ENCODE measurements at places on chromosomes 3 and 15.

DNA sequence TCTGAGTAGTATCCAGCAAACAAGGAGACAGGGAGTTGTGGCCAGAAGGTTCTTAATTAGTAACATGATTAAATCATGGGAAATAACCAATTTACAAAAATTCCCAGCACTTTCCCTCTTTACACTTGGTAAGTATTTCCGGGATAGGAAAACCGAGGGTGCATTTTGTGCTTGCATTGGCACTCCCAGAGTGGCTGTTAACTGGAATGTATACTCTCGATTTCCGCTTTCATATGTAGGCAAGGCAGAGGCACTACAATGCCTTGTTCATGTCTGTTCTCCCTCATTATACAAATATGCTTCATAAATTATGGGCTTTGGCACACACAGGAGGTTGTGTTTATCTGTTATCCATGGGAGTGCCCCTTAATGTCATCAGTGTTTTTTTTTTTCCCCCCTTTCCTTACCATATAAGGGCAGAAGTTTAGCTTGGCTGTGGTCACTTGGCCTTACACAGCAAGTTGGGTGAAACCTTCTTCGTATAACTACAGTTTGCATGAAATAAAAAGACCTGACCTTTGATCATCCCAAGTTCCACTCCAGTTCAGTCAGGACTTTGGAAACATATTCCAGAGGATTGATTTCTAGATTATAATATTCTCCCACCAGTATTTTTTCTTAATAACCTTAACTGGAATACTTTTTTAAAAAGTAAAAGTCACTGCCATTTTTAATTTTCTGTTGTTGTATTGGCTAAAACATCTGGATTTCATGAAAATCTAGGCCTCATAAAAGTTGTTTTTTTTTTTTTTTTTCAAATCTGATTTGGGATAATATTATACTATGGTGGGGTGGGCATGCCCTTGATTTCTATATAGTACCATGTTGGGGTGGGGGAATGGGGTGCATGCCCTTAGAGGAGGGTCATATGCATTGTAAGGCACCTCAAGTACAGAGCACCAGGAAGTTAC is 8.9 kb downstream of the TPM1 start:
- DNase-seq = peak; percentile 86

DNA sequence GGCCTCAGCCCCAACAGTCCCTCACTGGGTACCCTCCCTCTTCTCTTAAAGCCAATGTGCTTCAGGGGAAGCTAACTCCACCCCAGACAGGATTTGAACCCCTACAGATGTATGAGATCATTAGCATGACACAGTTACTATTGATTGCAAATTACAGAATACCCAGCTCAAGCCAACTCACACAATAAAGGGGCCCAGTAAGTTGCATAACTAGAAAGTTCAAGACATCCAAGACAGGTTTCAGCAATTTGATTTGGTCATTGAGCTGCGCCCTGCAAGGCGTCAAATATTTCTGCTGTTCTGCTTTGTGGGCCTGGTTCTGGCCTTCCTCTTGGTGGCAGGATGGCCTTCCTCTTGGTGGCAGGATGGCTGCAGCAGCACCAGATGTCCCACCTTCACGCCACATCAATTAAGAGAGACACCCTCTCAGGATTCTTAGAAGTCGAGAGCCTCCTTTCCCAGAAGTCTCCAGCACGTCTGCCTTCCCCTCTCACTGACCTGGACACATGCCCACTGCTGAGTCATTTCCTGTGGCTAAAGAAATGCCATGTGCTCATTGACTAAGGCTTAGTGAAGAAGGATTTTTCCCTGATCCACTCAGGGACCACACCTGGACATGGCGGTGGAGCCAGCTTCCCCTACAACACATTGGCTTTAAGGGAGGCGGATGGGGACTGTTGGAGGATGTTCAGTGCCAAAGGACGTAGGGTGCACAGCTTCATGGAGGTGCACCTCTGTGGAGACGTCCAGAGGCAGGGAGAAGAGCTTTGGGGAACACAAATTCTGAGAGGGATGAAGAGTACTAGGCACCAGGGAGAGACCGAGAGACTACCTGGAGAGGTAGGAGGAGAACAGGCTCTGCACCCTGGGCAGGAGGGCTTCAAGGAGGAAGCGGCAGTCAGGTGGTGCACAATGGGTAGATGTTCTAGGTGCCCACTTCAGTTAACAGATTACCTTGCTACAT is 49.1 kb downstream of the DNASE1L3 start:
- no peak for DNase-seq

DNA sequence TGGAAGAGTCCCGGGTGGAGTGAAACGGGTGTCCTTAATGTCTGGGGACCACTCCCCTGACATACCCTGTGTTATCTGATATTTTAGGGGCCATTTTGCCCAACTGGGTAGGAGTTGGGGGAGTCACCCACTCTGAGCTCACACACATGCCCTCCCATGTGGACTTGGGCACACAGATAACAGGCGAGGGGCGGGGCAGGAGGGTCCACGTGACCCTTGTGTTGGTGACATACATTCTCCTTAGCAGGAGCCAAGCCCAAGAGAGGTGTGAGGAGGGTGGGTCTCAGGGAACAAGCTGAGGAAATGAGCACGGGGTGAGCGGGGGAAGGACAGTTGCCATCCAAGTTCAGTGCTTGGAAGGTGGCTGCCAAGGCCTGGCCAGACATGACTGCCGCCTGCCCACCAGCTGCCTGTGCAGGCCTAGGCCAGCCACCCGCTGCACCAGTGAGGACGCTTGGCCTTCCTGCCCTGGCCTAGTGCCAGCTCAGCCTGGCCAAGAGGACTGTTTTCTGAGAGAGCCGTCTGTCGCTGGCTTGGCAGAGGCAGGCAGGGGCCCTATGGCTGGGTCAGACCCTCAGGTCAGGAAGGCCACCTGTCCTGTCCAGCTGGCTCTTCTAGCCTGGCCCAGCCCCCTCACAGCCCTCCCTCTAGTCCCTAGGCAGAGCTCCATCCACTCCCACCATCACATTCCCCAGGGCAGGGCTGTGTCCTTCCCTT is 31.3 kb upstream of the TMEM115 start:
- peak; percentile 81 for DNase-seq

DNA sequence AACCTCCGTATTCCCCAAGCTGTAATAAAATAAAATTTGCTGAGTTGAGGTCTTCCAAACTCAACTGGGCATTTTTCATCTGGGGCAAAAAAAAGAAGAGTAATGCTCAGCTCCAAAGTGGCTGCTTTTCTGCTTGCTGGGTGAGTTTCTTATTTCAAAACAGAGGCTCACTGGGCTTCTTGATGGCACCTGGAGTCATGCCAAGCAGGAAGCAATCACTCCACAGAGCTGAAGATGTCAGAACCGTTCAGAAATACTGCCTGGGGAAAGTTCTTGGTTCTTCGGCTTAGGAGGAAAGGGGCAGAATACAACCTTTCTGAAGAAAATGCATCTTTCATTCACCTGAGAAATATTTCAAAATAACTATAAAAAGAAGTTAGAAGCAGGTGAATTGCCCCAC is 4.1 kb downstream of the CCR9 start:
- DNase-seq = no peak

- no peak for DNase-seq
Measured at GRCh38 chr15:27628486-27628885, 470.6 kb downstream of the OCA2 start.

DNA sequence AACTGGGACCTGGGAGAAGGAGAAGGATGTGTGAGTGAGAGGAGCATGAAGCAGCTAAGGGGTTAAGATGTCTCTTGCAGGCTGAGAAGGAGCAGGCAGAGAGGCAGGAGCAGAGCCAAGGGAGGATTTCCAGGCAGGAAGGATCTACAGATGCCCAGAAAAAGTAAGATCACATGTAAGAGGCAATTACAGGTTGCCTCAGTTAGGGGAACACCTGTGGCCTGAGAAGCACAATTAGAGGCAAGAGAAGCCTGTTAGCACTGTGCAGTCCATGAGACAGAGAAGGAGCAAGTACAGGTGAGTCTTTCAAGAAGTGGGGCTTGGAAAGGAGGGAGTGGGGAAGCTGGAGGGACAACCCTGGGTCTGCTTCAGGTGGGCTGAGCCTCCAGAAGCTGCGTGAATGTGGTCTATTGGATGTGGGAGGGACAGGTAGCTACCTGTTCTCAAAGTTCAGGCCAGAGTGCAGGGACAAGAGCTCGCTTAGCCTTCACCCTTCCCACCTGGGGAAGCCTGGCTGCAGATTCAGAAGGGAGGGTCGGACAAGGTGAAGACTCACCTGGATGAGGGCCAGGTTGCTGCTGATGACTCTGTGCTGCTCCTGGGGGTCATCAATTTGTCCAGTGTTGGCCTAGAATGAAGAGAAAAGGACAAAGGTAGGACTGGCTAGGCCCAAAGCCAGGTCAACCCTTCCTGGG is 50.7 kb downstream of the SLC41A3 start:
- no peak for DNase-seq

- DNase-seq = no peak
Measured at GRCh38 chr15:62994975-62995681, 47.4 kb upstream of the TPM1 start.

DNA sequence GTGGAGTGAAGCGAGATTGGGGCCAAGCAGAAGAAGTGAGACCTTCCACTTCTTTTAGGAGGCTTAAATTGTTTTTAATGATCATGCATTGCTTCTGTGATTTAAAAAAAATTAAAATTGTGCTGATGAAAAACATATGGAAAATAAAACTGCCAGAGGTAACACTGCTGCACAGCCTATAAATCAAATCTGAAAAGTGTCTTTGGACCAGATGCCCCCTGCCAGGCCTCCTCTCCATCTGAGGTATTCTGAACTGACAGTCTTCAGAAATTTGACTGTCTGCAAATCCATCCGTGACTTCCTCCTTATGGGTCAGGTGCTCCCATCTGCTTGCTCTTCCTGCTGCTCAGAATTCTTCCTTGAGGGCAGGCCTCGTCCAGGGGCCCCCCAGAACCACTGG is 108.5 kb upstream of the NR2E3 start:
- no peak for DNase-seq

DNA sequence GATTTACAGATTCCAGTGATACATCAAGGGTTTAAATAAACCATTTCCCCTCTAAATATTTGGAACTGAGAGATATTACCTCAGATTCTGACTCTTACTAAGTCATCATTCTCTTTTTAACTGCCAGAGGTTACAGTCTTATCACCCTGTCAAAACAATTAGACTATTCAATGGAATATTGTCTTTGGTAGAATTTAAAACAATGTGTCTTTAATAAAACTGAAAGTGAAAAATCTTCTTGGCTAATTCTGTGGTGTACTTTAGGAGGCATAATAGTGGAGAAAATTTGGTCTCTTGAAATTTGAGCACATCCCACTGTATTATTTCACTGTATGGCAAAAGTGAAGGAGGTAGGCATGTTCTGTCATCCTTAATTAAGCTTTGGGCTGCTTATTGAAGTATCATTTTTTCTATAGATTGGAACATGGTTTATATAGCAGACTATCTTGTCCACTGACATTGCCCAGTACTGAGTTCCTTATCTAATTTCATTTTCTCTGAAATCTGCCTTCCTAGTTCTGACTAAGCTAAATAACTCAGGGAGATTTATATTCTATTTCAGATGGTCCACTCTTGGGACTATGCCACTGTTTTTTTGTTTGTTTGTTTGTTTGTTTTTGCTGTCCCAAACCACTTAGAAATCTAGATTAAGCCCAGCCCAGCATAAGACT is 48.0 kb upstream of the UTS2B start:
- DNase-seq = no peak

GRCh38 chr3:158471639-158472294 is 99.2 kb upstream of the MLF1 start:
- DNase-seq = peak; percentile 29

- DNase-seq = no peak
Measured at GRCh38 chr3:152317184-152317583, 48.5 kb downstream of the MBNL1 start.

- DNase-seq = no peak
Measured at GRCh38 chr15:59290295-59291212, 82.1 kb downstream of the MYO1E start.

DNA sequence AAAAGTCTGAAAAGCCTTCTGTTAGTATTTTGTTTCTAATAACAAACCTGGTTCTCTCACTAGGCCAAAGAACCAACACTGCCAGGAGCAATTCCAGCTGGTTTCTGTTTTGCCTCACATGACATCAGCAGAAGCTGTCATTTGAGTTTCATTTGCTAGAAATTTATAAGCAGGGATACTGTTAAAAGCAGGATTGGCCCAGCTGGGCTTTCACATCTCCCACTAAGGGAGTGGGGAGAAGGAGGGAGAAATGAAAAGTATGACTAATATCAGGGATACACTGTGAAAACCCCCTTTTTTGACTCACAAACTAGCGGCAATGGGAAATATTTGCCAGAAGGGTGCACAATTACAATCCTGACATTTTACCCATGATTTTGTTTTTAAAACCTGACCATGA is 5.3 kb downstream of the CCDC80 start:
- no peak for DNase-seq

- DNase-seq = no peak
Measured at GRCh38 chr3:11452885-11453847, 181.0 kb downstream of the ATG7 start.

DNA sequence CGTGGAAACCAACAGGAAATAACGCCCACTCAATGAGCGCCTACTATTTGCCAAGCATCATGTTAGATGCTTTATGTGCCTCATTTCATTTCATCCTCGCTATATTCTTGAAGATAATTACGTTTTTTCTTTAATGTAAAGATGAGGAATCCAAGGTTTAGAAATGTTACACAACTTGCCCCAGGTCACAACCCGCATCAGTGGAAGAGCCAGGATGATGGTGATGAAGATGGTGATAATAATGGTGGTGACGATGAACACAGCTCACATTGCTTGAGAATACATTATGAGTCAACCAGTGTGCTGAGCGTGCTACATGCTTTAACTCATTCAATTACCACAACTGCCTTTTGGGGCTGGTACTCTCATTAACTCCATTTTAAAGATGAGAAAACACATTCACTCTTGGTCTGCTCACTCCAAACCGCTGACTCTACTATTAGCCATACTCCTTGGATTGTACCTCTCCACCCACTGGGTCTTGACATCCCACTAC is 21.5 kb upstream of the MYO1E start:
- DNase-seq = no peak

DNA sequence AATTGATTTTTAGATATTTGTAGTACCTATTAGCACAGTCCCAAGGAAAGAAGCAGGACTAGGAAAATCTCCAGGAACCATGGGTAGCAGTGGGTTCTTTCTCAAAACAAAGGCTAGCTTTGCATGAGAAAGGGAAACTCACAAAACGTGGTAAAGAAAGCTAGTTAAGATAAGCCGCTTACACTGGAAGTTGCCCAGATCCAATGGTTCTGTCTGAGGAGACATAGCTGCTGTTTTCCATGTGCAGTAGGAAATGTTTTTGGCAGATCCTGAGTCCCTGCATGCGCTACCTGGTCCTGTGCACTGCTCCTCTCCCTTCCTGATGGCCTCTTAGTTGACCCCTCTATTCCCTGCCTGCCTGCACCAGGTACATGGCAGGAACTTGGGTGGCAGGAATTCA is 60.4 kb downstream of the TFG start:
- DNase-seq = no peak
